ENCODE measurements at places on chromosomes 7 and 10.
A peak's percentile ranks its signal among the peaks of the same experiment; 100 is the strongest.

DNA sequence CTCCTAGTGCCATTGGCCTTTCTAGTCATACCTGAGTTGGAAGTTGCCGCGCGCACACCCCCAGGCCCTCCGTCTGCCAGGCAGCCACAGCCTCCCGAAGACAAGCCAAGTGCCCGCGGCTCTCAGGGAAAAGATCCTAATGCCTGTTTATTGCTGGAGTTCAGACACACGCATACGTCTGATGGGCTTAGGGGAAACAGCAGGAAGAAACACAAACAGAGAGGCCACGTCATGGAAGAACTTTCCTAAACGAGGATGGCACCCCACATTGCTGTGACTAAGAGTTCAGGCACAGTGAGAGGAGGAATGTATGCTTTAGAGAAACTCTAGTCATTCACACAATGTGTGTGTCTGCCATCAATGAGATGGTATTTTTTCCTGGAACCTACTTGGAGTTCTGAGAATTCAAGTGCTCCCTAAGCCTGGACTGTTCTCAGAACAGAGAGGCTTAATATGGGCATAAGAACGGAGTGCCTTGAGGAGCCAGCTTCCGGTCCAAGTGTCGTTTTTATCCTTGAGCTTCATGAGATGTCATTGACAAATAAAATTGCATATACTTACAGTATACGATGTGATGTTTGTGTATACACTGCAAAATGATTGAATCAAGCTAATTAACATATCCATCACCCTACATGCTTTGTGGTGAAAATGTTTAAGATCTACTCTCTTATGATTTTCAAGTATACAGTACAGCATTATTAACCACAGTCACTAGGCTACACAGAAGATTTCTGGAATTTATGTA lies 11.6 kb upstream of the RBP3 start:
- no peak for DNase-seq

- DNase-seq, result no peak
Observed at GRCh38 chr7:47213276-47213675, 368.6 kb downstream of the TNS3 start.

DNA sequence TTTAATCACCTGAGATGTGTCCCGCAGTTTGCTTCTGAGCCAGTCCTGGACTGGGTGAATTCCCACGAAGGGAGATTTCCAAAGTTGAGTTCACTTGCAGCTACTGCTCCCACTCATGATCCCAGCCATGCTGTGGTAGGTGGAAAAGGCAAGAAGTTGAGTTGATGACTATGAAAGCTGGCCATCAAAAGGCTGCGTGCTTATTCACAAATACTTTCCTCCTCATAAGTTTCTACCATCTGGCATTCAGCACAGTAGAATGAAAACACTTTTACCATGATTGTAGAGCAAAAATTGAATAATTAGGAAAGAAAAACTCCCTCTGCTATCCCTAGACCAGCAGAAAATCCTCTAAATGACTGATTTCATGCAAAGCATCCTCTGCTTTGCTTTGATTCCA lies 281.8 kb downstream of the INHBA start:
- DNase-seq, result no peak

- no peak for DNase-seq
Observed at GRCh38 chr7:120554960-120555571, 282.1 kb downstream of the KCND2 start.

DNA sequence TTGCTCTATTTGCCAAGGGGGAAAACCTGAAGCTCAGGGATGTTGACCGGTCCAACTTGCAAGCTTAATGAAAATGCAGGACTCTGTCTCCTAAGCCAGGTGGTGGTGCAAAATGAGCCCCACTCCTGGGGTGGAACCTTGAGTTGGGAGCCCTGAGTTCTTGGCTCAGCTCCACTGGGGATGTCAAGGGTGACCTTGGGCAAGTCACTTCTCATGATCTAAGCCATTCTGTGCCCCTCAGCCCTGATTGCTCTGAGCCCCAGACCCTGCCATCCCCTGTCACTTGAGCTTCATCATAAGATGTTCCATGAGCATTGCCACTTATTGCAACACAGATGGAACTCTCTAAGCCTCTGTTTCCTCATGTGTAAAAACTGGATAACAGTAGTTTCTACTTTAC lies 33.9 kb downstream of the MYL10 start:
- DNase-seq, result no peak

DNA sequence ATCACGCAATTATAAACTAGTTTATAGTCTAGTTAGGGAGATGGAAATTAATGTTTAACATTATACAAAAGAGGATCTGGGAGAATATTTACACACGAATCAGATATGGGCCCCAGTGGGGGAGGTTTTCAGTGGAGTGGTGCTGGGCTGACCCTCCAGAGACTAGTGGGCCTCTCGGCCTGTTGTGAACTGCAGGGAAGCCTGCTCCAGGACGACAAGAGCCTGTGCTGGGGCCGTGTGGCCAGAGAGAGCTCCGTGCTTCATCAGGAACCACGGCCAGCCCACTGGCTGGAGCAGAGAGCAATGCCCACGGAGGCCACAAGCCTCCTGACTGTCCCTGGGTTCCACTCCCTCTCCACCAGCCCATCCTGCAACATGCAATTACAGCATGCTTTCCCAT lies 11.3 kb upstream of the ESYT2 start:
- no peak for DNase-seq

DNA sequence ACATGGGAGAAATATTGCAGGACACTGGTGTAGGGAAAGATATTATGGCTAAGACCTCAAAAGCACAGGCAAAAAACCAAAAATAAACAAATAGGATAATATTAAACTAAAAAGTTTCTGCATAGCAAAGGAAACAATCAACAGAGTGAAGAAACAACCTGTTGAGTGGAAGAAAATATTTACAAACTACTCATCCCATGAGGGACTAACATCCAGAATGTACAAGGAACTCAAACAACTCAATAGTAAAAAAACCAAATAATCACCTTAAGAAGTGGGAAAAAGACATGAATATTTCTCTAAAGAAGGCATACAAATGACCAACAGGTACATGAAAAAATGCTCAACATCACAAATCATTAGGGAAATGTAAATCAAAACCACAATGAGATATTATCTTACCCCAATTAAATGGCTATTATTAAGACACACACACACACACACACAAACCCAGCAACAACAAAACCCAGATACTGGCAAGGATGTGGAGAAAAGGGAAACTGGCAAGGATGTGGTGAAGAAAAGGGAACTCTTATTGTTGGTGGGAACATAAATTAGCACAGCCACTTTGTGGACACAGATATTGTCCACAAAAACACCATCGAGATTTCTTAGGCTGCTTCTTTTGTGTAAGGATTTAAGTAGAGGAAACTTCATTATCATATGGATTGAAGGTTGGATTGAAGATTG lies 9.8 kb upstream of the RAB18 start:
- DNase-seq, result no peak

DNA sequence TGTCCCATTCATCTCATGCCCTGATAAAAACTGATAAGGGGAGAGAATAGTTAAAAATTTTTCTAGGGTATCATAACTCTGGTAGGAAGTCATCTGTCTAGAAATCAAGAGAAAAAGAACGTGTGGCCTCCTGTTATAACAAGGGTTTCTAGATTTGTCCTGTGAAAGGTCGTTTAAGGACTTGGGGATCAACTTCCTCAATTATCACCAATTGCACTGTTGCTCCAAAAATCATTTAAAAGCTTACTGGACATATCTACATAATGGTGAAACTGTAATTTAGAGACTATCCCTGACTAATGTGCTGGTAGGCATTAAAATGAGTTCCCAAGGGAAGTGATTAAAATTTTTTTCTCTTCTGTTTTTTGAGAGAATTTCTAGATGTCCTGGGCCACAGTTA lies 58.2 kb downstream of the GPR141 start:
- DNase-seq, result no peak

GRCh38 chr7:150415161-150416153 lies 35.0 kb upstream of the GIMAP8 start:
- DNase-seq, result no peak

GRCh38 chr7:157671358-157672255 lies 334.8 kb downstream of the DNAJB6 start:
- no peak for DNase-seq

DNA sequence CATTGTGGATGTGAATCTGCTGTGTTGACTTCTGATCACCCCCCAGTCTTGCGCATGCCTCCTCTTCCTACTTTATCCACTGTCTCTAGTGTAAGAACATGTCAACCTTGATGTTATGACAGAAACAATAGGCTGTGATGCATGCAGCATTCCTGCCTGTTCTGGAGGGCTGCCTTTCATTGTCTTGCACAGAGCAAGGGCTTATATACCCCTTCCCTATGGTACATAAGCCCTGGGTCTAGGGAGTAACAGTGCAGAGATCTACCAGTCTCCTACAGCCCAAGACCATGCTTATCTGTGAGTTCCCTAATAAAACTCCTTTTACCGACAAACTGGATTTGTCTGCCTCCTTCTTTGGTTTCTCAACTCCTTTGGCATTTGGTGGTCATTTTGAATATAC lies 177.0 kb upstream of the STK17A start:
- DNase-seq, result no peak

- no peak for DNase-seq
Observed at GRCh38 chr10:85224366-85224940, 896.1 kb downstream of the CCSER2 start.

GRCh38 chr7:1085266-1085665 lies 2.6 kb upstream of the GPER1 start:
- DNase-seq, result no peak

GRCh38 chr7:13984831-13985685 lies 4.4 kb downstream of the ETV1 start:
- DNase-seq, result no peak

DNA sequence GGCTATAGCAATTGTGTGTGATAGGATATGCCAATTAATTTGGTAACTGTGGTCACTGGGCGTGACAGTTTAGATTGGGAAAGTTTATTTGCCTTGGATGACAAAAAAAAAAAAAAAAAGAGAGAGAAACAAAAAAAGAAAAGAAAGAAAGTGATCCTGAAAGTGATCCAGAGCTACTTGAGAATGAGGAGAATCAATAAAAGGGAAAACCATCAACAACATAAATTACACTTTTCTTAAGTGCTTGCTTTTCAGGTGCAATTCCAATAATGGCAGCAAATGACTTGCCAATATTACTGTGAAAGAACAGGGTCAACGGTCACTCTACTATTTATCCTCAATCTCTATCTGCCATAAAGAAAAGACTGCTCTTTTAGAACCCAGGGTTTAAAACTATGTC lies 191.8 kb upstream of the SEMA3C start:
- DNase-seq, result no peak

- peak; percentile 81 for DNase-seq
Observed at GRCh38 chr10:27252267-27253000, 11.8 kb upstream of the ACBD5 start.

DNA sequence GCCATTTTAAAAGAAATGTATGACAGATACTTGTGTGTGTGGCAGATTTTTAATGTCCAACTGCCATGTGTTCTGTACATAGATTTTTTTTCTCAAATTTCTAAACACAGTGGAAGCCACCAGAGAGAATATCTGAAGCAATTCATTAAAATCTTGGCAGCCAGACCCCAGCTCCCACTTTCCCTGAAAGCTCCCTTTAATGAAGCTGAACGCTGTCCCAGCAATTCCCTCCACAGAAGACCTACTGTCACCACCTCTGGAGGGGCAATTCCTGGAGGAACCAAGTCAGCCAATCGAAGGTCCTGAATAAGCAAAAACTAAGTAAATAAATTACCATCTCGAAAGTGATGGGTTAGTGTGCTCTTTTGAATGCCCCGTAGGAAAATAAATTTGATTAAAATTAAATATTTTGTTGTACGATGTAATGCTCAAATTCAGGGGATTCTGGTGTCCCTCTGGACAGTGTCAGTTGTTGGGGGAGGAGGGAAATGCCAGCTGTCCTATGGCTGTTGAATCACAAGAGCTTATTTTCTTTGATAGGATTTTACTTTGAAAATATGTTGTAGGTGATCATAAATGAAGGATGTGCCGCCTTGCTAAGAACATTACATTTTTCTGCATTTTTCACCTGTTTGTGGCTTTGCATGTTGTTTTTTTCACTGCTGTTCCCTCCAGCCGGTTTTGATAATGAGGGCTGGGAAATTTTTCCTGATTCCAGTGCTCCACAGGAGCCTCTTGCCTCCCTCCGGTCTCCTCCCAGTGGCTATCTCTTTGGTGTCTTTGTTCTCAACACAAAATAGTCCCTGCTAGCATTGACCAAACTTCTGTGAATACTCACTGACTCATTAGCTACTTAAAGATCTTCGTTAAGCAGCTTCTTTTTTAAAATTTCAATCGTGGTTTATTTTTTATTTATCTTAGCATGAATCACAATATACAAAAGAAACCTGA lies 9.2 kb upstream of the GSAP start:
- DNase-seq, result no peak

DNA sequence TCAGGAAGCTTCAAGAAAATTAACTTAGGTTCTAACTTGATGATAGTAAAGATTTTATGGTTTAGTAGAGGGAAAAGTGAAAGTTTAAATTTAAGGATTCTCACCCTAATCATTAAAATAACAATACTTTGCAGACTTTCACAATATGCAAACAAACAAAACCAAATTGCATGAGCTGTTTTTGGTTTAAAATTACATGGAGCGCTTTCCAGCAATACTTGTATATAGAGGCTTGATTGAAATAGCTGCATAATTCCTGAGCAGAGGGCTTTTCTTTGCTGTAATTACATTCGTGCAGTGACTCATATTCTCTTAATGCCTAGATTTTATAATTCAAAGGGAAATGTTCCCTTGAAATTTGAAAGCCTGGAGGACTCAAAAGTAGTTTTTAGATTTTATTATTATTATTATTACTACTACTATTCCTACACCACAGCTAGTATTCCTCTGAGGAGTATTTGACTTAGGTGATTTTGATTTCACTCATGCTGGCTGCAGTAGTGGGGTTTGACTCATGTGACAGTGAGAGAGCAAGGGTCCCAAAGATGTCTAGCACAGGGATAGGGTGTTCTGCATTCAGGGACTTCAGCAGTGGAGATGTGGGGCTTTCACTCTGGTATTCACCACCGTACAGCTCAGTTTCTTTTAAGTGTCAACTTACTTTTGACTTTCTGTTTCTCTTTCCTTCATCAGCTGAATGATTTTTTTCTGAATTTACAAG lies 138.1 kb downstream of the ADAM22 start:
- no peak for DNase-seq

All from stimulated activated CD4-positive, alpha-beta T cell treated with anti-CD3 and anti-CD28 coated beads, Interleukin-4, amount 100 ng/mL, for 24 hours (primary cell).